ENCODE measurements at places on chromosomes 4 and X.

GRCh38 chr4:89111833-89112563 is 665 bp downstream of the TIGD2 start:
- peak; percentile 32 for DNase-seq

DNA sequence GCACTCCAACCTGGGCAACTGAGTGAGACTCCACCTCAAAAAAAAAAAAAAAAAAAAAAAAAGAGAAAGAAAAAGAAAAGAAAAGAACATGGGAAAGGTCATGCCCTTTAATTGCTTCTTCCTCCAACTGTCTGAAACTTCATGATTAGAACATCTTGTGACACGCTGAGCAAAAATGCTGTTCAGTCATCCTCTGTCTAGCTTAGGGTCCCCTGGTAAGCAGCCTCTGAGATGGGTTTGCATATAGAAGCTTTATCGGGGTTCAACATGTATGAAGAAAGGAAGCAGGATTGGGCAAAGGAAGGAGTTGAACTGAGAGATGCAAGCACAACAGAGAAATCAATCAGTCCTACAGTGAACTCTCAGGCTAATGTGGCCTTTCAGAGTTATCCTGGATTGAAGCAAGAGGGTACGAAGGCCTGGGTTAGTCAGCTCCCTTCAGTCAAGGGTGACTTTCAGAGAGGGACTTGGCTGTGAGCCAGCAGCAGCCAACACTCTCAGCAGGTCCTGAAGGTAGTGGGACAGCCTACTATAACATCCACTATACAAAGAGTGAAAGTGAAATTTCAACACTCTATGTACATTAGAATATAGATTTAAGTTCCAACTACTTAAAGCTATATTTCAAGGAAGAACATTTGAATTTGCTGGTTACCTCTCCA is 11.4 kb downstream of the MAOB start:
- DNase-seq, result no peak

DNA sequence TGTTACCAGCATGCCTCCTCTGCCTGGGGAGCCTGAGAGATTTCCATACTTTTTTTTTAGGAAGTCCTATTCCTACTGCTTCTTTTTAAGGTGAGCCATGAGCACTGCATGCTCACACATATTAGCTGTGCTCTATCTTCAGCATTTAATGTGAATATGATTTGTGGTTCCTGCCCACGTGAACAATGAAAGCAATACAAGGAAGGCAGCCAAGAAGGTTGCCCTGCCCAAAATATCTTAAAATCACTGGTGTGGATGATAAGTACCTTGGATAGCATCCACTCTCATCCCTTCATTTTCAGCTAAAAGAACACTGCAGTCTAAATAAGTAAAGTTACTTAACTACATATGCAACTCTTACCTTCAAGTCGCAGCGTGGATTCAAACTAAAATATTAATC is 607.5 kb downstream of the PACRGL start:
- DNase-seq, result no peak

DNA sequence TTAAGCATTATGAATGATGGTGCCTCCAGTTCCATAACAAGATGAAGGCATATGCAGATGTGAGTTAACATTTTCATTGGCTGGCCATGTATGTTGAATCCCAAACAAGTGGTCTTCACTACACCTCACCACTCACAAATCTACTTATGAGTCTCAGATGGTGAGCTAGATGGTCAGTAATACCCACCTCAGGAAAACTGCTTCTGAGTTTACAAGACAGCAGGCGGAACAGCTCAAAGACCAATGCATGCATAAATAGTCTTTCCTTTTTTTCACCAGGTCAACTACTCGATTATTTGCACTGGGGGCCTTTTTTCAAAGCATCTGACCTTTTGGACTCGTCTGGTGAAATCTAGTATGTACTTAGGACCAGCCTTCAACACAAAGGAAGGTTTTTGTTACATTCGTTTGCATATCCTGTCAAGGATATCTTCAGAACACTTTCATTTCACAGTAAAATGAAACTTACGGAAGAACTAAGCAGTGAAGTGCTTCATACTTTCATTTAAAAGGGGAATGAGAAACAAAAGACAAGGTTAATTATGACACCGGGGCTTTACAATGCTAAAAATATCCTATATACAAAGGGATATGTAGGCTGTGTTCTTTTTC is 23.1 kb upstream of the TLR7 start:
- DNase-seq, result no peak

- no peak for DNase-seq
These were observed 276.0 kb downstream of the KLHL13 start for GRCh38 chrX:117840645-117841044.

- DNase-seq, result peak; percentile 48
These were observed 11.5 kb upstream of the TLR1 start for GRCh38 chr4:38815885-38816782.

DNA sequence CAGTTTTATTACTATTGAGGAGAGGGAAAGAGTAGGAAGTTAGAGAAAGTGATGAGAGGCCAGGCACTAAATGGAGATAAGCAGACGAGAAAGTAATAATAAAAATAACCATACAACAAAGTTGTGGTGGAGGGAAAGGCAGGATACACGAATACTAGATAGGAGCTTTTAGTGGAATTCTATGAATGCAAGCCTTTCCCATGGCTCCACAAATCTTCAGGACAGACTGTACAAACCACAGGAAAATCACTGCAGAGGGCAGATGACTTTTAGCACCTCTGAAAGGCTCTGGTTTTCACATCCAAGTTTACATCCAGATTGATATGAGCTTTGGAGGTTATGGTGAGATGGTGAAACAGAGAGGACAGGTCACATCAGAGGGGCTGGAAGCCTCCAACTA is 41.5 kb downstream of the TNIP3 start:
- no peak for DNase-seq

GRCh38 chr4:133150486-133151340 is 1.6 kb downstream of the PCDH10 start:
- no peak for DNase-seq

DNA sequence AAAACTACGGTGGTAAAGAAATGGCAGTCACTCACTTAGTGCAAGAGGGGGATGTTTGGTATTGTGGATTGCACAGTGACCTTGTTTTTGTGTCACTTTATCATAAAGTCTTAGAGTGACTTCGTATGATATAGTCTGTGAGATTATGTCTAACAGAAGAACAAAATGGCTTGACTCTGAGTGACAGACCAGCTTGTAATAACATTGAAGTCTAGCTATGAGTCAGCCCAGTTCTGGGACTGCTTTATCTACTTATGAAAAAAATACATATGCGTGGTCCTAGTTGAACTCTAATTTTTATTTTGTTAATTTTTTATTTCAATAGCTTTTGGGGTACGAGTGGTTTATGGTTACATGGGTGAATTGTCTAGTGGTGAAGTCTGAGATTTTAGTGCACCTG is 20.0 kb downstream of the DCLK2 start:
- DNase-seq, result no peak

GRCh38 chrX:123357941-123358340 is 173.9 kb downstream of the GRIA3 start:
- DNase-seq, result no peak

DNA sequence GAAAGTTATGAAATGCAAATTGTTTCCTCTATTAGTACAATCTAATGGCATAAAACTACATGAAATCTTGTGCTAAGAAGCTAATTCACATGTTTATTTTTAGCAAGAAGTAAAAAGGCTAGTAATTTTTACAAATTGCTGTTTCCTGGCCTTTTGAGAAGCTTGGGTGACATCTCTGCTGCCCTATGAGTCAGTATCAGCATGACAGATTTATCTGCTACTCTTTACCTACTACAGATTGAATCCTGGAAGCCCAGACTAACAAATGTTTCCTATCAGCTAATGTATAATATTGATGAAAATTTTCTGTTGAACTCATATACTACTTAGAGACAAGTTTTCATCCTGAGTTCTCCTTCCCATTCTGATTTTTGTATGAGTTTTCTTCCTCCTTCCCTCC is 232.4 kb downstream of the DCTD start:
- DNase-seq, result peak; percentile 41

GRCh38 chr4:101953949-101954348 is 163.4 kb downstream of the BANK1 start:
- DNase-seq, result peak; percentile 65

DNA sequence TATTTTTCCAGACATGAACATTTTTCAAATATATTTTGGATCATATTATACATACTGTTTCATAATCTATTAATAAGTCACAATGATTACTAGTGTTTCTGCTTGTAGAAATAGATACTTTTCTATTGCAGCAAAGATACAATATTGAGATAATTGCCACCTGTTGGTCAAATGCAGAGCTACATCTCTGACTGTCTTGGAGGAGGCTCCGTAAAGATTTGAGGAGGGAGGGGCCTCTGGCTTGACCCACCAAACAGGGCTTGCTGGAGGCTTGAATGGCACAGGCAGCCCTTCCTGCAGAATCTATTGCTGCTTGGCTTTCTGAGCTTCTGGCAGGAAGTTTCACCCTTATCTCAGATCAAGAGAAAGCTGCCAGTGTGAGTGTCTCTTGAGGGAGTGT is 99.3 kb upstream of the ARMCX2 start:
- peak; percentile 44 for DNase-seq

DNA sequence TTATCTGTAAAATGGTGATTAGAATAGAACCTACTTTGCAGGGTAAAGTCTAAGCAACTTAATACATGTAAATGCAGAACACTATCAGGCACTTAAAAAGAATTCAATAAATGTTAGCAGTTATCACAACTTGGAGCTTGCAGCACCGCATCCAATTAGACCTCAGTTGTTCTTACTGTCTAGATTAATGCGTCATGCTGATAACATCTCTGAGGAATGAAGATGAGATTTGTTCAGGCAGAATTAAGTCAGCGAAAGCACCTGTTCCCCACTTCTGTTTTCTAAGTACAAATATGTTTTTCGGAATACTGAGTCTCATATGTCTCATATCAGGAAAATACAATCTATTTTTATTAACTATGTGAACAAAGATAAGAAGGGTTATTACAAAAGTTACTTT is 58.7 kb downstream of the TMA16 start:
- DNase-seq, result no peak

DNA sequence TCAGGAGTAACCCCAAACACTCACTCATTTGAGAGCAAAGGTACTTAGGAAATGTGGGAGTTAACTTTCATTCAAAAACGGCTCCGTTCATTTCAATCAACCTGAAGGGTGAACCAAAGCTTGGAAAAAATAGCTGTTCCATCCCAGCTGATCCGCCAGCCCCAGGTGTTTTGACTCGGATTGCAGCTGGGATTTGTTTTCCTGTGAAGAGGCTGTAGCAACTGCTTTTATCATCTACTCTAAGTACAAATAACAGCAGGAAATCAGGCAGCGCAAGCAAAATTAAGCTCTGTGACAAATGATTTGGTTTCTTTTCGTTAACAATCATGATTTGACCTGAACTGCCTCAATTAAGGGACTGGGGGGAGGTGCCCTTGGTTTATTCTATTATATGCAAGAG is 154.7 kb downstream of the BEND2 start:
- no peak for DNase-seq

DNA sequence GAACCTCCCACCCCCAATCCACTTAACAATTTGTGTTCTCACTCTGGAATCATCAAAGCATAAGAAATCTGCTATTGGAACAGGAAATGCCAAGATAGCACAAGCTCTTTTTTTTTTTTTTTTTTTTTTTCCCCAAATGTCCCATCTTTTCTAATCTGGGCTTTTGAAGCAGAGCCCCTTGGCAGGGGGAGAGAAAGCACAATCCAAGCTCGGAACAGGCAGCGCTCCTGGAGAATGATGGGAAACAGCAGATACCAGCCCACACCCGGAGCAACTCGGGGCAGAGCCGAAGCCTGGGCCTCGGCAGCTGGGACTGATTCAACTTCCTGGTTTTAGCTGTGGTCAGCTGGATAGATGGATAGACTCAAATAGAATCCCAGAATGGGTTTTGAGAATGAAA is 235.1 kb downstream of the QDPR start:
- DNase-seq, result peak; percentile 47

- DNase-seq, result peak; percentile 77
These were observed 122.3 kb upstream of the TBL1X start for GRCh38 chrX:9342561-9343051.

GRCh38 chrX:72305286-72306084 is at the start of gene CITED1:
CITED1 (minus strand) TSS chrX:72305914; CDS start chrX:72302869, 3,045 bp downstream.
- DNase-seq, result peak; percentile 8

DNA sequence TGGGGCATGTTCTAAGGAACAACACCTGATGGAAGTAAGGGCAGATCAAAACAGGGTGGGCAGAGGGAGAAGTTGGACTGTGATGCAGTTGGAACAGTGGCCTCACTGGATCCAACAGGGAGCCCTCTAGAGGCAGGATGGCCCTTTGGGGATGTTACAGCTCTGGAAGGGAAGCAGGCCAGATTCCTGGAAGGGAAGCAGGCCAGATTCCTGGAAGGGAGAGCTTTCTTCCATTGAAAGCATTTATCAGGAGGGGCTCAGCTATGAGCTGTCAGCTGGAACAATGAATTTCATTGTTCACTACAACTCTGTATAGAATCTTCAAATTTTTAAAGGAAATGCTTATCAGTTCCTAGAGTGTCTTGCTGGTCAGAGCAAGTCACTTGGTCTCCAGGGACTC is 17.7 kb downstream of the IL15 start:
- DNase-seq, result peak; percentile 71

DNA sequence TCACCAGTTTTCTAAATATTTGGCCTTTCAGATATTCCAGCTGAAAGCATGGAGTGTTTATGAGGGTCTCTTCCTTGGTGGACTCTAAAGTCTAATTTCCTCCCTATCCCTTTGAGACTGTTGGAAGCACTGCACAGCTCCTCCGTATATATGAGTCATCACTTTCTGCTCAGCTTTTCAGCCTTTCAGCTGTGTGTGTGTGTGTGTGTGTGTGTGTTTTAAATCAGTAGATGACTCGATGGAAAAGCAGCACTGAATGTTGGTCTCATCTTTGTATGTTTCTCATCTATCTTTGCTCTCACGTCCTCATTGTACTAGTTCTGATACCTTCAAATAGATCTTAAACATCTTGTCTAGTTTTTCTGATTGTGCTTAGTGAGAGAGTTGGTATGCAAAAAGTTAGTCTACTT is 81.6 kb downstream of the ZFX start:
- peak; percentile 68 for DNase-seq

- no peak for DNase-seq
These were observed 24.3 kb downstream of the GPC3 start for GRCh38 chrX:133961046-133961445.

- peak; percentile 70 for DNase-seq
These were observed at the start of gene HHIP for GRCh38 chr4:144645631-144646522. HHIP (plus strand) TSS chr4:144646156; CDS start chr4:144646676, 520 bp downstream.

GRCh38 chrX:136176399-136176825 is 29.1 kb downstream of the FHL1 start:
- peak; percentile 37 for DNase-seq

DNA sequence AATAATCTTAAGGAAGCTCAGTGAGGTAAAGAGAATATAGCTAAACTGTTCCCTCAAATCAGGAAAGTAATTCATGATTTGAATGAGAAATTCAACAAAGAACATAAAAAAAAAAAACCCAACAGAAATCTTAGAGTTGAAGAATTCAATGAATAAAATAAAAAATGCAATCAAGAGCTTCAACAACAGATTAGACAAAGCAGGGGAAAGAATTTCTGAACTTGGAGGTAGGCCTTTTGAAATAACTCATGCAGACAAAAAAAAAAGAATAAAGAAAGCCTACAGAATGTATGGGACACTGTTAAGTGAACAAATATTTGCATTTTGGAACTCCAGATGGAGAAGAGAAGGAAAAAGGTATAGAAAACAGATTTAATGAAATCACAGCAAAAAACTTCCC is 77.9 kb downstream of the CBR4 start:
- no peak for DNase-seq

- peak; percentile 62 for DNase-seq
These were observed 215.2 kb upstream of the PSAPL1 start for GRCh38 chr4:7649741-7650531.
